ENCODE measurements at places on chromosomes 3 and 15.

DNA sequence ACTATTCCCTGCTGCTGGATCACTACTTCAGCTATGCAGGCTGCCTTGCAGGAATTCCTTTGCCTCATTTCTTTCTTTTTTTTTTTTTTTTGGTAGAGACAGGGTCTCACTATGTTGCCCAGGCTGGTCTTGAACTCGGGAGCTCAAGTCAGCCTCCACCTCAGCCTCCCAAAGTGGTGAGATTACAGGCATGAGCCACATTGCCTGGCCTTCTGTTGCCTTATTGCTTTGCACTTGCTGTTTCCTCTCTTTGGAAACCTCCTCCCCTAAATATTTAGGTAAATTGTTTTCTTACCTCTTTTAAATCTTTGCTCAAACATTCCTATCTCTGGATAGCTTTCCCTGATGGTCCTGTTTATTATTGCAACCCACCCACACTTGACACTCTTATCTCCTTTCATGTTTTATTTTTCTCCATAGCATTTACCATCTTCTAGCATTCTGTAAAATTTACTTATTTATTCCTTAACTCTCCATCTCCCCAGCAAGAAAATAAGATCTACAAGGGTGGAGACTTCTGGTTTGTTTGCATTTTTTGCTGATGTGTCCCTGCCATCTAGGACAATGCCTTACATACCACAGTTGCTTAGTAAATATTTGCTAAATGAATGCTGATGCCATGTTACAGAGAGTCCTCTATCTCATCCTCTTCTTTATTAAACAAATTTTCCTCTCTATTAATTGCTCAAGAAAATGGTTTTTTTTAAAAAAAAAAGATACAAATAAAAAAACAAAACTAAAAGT is 134.8 kb downstream of the P2RY1 start:
- no peak for DNase-seq

DNA sequence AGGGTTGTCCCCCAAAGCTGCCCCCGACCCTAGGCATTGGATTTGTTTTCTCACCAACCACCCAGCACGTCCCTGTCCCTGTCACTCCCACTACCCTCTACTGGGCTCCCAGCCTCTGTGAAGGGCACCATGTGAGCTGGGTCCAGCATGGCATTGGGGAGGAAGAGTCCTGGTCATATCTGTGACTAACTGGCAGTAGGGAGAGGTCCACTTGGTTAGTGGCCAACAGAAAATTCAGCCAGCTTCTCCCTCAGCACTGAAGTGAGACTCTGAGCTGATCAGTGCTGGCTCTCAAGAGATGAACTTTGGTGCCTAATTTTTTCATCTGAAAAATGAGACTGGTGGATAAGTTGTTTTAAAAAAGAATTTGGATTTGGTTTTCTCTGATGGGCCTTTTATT is 11.3 kb upstream of the KIF23 start:
- DNase-seq, result no peak

- no peak for DNase-seq
Observed at GRCh38 chr3:182682263-182683241, 110.8 kb upstream of the ATP11B start.

DNA sequence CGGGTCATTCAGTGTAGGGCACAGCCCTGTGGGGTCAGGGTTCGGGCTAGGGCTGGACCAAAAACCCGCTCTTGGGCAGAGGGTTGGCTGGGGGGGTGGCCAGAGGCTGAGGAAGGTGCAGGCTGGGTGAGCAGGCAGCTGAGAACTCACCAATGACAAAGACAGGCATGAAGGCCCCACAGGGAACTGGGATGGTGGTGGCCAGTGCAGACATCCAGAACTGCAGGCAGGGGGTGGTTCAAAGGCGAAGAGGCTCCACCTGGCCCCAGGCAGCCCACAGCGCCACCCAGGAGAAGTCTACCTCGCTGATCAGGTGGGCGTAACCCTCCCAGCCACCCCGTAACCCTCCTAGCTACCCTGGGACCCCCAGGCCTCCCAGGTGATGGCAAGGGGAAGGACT is 6.7 kb downstream of the CLCN2 start:
- DNase-seq, result no peak

- DNase-seq, result no peak
Observed at GRCh38 chr3:46162975-46163555, 45.0 kb downstream of the CCR1 start.

GRCh38 chr3:56064684-56065083 is 403.6 kb downstream of the ERC2 start:
- no peak for DNase-seq

DNA sequence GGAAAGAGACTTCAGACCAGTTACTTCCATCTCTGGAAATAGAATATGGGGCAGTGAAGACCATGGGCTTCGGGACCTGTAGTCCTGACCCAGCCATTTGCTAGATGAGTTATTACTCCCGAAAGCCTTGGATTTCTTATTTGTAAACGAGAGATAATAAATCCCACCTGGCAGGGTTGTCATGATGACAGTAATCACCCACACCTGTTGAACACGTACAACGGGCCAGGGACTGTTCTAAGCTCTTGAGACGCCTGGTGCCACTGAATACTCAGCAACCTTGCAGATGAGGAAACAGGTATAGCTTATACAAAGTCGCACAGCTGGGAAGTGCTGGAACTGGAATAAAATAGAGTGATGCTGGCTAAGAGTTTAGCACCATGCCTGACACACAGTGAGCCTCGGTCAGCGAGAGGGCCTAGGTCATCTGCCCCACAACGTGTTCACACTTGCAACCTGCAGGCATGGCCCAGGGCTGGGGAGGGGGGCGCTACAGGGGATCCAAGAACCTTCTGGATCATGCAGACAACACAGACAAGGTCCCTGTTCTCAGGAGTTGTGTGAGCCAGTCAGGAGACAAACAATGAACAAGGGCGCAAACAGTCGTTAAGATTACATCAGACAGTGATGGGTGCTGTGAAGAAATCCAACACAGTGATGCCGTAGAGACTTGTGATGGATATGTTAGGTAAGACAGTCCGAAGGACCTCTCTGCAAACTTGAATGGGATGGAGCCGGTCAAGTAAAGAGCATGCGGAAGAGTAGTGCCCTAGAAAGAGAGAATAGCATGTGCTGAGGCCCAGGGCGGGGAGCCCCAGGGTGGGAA is 89.2 kb downstream of the CORO2B start:
- DNase-seq, result no peak

- peak; percentile 60 for DNase-seq
Observed at GRCh38 chr3:13650210-13651056, 101.5 kb downstream of the FBLN2 start.

GRCh38 chr15:48432688-48433087 is 101.5 kb downstream of the DUT start:
- DNase-seq, result no peak

DNA sequence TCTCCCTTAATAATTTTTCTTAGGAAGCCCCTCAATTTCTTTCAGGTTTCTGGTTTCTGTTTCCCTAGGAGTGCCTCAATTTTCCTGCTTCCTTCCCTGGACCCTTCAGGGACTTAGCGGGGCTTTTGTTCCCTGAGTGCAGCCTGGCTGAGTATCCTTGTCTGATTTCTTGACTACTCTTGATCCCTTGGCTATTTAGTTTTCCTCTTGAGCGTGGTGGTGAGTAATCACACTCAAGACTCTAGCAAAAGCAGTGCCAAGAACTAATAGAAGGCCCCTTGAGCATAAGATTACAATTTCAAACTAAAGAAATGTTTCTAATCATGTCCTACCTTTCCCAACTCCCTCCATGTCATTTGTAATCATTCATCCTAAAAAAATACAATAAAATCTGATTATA is 94.3 kb upstream of the C3orf80 start:
- no peak for DNase-seq

- DNase-seq, result no peak
Observed at GRCh38 chr3:58386626-58387365, 46.8 kb downstream of the PDHB start.

GRCh38 chr3:69051756-69052471 is at the start of gene TMF1:
Gene TMF1 (minus strand): TSS chr3:69052333. CDS start chr3:69052086, 247 bp downstream.
- no peak for DNase-seq

- no peak for DNase-seq
Observed at GRCh38 chr3:5168110-5168509, 19.4 kb upstream of the EDEM1 start.

- DNase-seq, result no peak
Observed at GRCh38 chr3:98561727-98562521, 30.1 kb downstream of the GPR15 start.

DNA sequence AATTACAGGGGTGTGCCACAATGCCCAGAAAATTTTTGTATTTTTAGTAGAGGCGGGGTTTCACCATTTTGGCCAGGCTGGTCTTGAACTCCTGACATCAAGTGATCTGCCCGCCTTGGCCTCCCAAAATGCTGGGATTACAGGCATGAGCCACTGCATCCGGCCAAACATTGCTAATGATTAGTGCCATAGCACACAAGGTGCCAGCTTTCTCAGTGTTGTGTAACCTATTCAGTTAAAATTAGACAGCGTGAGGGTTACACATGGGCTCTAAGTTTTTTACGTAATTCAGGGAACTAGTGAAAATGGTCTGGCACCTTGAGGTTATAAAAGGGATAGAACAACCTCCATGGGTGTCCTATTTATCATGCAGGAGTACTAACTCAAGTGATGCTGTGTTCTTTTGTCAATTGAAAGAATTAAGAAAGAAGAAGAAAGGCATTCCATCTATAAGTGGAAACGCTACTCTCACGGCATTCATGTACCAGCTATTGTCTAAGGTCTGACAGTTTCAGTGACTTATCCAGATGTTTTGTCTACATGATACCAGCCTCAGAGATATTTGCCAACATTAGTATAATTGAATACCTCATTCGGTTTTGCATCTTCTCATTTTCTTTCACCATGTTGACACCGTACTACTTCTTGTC is 84.7 kb downstream of the EOMES start:
- DNase-seq, result no peak

GRCh38 chr3:51988286-51989146 is 5.2 kb downstream of the ACY1 start:
- DNase-seq, result no peak

GRCh38 chr15:101348015-101348414 is 53.0 kb upstream of the SNRPA1 start:
- no peak for DNase-seq

GRCh38 chr15:68580883-68581155 is 2.0 kb downstream of the CORO2B start:
- DNase-seq, result no peak

- DNase-seq, result no peak
Observed at GRCh38 chr3:39165518-39165917, 12.1 kb upstream of the CSRNP1 start.

Measured in T1000 (cell line).